ENCODE measurements at places on chromosomes 6 and 20.

DNA sequence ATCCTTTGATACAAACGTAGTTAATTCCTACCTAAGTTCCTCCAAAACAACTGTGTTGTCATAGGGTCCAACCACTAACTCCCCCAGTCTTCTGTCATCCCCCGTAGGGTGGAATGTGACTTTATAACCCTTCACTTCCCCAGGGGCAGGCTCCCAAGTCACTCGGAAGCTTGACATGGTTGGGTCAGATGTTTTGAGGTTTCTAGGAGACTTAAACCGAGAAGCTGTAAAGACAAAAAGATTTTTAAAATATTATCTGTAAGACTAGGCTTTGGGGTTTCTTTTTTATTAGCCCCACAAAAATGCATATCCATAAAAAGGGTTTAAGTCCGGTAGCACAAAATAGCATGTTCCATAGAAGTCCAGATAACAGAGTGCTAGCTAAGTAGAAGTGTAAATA is 50.2 kb downstream of the COL12A1 start:
- DNase-seq, result no peak

DNA sequence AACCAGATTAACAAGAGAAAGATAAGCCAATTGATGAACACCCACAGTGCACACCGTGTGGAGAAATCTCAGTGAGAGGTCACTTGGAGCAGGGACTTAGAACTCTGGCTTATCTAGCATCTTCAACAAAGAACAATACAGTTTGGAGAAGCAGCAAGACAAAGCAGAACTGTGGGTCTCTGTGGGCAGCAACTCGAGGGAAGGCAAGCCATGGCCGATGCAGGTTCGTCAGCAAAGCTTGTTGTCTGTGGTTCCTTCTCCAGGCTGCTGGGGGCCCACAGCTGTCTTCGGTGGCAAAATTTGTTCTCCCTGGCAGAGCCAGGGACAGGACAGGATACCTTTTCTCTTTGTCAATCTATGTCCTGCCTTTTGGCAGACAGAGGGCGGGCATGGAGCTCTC is 22.1 kb downstream of the RPP40 start:
- DNase-seq, result no peak

GRCh38 chr6:139109558-139109957 is 25.3 kb upstream of the HECA start:
- DNase-seq, result no peak

DNA sequence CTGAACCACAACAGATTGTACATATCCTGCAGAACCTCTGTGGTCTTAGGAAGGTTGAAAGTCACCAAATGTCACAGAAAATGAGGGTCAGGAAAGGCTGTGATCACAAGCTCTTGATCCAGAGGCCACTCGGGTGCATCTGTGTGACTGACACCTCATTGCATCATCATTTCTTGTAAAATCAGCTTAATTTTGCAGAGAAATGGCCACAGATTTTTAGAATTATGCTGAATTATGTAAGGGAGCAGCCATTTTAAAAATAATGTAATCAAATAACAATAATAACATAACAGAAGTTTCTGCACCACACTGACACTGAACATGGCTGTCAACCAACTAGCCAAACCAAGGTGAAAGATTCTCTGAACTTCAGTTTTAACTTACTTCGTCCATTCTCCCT is 32.5 kb upstream of the PRND start:
- DNase-seq, result no peak

GRCh38 chr6:112225691-112226090 is 28.7 kb downstream of the LAMA4 start:
- DNase-seq, result no peak

DNA sequence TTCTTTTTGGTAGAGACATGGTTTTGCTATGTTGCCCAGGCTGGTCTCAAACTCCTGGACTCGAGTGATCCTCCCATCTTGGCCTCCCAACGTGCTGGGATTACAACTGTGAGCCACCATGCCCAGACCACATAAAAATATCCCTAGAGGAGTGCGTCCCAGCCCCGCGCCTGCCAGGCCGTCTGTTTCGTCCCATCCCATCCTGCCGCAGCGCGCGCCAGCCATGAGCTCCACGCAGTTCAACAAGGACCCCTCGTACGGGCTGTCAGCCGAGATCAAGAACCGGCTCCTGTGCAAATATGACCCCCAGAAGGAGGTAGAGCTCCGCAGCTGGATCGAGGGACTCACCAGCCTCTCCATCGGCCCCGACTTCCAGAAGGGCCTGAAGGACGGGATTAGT is 16.6 kb upstream of the AMD1 start:
- no peak for DNase-seq

GRCh38 chr6:169296170-169296569 is 42.5 kb upstream of the THBS2 start:
- DNase-seq, result no peak

- no peak for DNase-seq
Measured at GRCh38 chr6:125512621-125513020, 210.9 kb upstream of the HDDC2 start.

DNA sequence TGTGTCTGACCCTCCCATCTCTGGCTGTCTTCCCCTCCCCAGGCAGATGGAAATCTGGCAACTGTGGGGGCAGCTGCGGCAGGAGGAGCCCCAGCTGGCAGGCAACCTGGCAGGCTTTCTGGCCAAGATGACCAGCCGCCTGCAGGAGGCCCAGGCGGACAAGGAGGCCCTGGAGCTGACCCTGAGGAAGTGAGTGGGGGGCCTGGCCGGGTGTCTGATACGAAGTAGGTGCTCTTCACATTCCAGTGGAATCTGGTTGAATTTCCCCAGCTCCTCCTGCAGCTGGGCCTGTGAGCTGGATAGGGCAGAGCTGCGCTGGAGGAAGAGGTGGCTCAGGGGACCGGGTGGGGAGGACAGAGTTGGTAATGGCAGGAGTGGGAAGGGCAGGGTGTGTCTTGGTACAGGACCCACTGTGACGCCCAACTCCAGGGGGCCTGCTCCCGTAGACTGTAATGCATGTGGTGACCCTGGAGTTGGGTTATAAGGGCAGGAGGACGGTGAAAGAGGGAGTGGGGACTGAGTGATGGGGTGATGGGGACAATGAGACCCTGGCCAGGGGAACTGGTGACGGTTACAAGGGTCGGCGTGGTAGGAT is 19.7 kb downstream of the RAB44 start:
- no peak for DNase-seq

DNA sequence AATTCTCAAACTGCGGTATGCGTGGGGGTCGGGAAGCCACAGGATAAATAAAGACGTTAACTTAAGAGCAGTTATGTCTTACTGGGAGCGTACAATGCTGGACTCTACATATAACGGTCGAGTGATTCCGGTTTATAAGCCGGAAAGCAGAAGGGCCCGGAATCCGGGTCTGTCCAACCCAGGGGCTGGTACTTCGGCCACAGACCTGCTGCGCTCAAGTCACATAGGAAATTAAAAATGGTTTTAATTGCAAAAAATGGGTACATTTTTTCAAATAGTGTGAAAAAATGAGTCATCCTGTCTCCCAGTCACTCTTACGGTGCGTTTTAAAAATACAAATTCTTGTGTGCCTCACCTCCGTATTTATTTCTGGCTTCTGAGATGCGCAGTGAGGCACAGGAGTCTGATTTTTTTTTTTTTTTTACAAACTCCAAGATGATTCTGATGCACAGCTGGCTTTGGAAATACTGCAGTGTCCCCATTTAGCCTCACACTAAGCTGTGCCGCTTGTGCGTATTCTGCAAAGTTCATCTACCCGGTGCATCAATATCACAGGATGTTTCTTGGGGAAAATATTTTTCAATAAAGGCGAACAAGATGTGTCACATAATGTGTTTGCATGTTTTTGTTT is 1.0 kb downstream of the PCIF1 start:
- DNase-seq, result no peak

DNA sequence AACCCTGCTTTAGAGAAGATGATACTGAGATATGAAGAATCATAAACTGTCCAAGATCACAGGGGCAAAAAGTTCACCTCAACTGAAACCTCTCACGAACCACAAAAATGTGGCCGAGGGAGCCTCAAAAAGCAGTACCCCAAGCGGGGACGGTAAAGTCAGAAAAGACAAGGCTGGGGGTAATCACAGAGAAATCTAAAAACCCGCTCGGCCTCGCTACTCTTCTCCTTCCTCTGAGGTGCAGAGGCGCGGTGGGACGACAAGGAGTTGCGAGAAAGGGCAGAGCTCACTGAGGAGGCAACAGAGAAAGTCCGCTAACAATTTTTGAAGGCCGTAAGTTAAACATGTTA is 356 bp upstream of the IRAK1BP1 start:
- no peak for DNase-seq

GRCh38 chr20:41619360-41620100 is 1.4 kb upstream of the CHD6 start:
- DNase-seq, result no peak
